ENCODE measurements at places on chromosomes 12 and 14.

DNA sequence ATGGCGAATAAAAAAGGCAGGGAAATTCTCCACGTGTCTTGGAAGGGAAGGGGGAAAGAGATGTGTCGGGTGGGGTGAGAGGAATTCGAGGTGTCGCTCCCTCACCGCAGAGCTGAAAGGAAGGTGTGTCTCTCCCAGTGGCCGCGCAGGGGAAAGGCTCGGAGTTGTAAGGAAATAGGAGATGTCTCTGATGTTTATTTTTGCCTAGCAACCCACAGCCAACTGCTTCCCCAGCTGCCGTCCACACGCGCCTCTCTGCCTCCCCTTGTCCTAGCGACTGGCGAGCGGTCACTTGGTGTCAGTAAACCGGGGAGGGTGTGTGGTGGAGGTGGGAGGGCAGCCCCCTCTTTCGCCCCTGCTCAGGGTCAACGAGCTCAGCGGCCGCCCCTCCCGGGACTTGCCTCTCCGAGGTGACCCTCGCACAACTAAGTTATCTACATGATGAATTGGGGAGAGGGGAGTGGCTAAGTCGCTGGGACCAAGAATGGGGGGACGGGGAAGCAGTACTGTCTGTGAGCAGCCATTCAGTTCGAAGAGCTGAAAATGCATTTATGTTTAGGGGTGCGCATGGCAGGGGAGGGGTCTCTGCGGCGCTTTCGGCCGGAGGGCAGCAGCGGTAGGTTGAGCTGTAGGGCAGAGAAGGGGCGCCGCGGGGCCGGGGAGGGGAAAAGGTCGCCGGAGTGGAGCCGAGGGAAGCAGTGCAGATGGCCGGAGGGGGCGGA, 585 bp upstream of the DYRK2 start:
- DNase-seq, result peak; percentile 79

GRCh38 chr12:130809791-130810190, 29.3 kb downstream of the STX2 start:
- DNase-seq, result no peak

DNA sequence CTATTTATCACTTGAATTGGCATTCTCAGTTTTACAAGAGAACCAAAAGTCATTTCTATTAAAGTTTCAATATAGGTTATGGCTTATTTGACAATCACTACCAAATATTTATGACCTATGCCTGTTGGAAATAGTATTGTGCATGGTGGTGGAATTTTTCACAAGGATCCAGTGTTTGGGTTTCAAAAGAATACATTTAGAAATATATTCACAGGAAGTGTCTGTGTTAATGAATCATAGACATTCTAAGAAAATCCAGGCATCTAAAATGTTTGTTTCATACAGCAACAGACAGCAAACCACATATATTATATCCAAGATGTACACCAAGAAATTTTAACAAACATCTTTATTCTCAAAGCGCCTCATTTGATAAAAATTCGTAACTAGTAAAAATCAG, 92.7 kb downstream of the MED13L start:
- DNase-seq, result no peak

GRCh38 chr14:97432586-97432985, 635.4 kb downstream of the VRK1 start:
- no peak for DNase-seq

- DNase-seq, result peak; percentile 39
Observed at GRCh38 chr12:125340791-125341190, 275.6 kb downstream of the AACS start.

GRCh38 chr12:94041850-94042249, 106.5 kb upstream of the PLXNC1 start:
- DNase-seq, result no peak

- no peak for DNase-seq
Observed at GRCh38 chr12:68568922-68569569, 41.7 kb upstream of the RAP1B start.

- no peak for DNase-seq
Observed at GRCh38 chr12:44611538-44611937, 264.6 kb downstream of the NELL2 start.

DNA sequence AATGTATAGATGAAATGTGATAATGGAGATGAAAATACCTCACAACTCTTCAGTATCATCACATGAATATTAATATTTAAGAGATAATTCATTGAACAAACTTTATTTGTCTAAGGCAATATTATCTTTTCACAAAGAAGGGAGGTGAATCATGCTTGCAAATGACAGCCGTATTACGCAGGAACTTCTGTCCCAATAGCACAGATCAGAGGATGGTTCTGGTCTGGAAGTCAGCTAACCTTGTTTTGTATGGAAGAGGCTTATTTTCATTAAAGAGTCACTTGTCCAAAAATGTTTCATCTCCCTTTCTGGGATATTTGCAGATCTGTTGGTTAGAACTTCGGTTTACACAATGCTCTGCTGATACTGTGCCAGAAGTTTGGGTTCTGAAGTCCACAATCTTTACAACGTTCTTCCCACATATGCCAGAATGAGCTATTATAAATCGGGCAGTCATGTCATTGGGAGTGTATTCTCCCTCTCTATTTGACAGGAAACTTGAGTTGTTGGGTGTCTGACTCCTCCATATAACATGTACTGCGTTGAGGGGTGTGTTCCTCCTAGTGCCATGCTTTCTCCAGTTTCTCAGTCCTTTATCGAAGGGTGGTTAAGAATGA, 29.8 kb downstream of the YY1 start:
- DNase-seq, result no peak

GRCh38 chr14:93707475-93707874, 80.8 kb downstream of the PRIMA1 start:
- no peak for DNase-seq

- no peak for DNase-seq
Observed at GRCh38 chr12:47413806-47414205, 292.0 kb downstream of the RPAP3 start.

DNA sequence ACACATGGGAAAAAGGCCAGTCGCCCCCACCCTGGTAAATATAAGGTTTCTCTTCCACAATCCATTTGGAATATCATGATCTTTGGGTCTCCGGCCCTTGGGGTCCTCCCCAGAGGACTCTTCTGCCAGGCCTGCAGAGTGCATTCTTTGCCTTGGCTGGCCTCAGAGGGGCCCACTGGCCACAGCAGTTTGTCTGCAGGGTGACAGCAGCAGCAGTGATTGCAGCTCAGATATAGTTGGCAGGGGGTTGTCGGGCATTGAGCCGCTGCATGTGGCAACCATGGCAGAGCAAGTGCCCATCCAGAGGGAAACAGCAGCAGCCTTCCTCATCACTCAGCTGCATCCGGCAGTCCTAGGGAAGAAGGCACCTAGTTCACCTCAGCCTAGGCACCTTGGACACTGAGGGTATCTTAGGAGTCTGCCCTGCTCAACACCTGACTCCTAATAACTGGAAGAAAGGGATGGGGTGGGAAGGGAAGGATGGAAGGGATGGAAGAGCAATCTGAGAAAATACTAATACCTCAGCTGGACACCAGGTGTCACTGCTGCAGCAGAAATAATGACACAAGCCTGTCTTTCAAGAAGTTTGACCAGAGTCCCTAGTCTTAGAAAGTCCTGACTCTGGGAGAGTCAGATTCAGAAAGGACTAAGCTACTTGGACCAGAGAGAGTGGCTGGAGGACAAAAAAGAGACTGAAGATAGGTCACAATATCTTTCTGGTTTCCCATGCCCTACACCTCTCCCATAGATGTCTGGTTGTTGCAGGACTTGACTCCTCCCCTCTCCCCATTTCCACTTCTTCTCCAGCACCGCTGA, 8.9 kb downstream of the AJUBA start:
- DNase-seq, result peak; percentile 69

GRCh38 chr12:19251481-19252132, 122.1 kb downstream of the PLEKHA5 start:
- DNase-seq, result no peak

DNA sequence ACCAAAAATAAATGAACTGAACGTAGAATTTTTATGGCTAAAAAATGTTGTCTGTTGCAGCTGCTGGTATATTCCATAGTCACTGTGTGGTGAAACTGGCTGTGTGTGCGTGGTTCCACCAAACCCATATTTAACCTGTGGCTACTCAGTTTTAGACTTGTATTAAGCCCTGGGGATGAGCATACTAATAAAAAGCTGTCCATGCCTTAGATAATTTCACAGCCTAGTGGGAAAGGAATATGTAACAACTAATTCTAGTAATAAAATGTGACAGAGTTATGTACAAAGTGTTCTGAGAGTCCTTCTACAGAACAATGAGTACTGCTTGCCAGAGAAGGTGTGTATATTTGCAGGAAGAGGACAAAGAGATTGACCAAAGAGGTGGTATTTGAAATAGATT, 125.5 kb downstream of the TMTC3 start:
- no peak for DNase-seq

- DNase-seq, result no peak
Observed at GRCh38 chr12:86286119-86286518, 29.9 kb upstream of the MGAT4C start.
